ENCODE measurements at places on chromosomes 3 and 15. TPM values are rescaled to one million over a fixed set of nuclear protein-coding genes. Genes with fewer than 3 reads are reported as not detected.

DNA sequence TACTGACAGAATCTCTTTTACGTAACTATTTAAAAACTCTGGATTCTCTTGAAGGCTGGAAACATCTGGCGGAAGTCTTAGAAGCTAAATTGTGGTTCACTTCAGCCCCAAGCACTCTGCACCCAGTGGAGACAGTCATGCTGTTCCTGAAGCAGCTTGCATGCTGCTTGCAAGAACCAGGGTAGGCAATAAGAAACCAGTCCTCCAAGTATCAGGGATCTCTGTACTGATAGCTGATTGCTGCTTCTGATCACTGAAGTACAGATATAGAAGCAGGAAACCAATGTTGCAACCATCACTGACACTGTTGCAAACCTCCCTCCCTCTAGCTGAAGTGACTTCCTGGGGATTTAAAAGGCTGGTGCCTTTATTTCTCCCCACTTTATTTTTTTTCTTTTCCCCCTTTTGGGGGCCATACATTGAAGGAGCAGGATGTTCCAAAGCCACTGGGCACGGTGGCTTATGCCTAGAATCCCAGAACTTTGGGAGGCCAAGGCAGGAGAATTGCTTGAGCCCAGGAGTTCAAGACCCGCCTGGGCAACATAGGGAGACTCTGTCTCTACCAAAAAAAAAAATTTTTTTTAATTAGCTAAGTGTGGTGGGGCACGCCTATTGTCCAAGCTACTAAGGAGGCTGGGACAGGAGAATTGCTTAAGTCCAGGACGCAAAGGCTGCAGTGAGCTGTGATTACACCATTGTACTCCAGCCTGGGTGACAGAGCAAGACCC lies 15.3 kb downstream of the SPCS1 start:
- peaks cover 14% of the 10 kb centered on the region for H3K36me3 ChIP-seq
- DNase-seq, result peak; percentile 53
- peak overlapping the region; percentile 75 for H3K27ac ChIP-seq
- peak overlapping the region; percentile 6 for H3K4me3 ChIP-seq
- no peaks in the 10 kb centered on the region for H3K27me3 ChIP-seq

GNAT1 gene
- not detected for total RNA-seq

GRCh38 chr3:135050536-135050935 lies 255.5 kb downstream of the EPHB1 start:
- H3K27me3 ChIP-seq, result no peaks in the 10 kb centered on the region
- H3K4me1 ChIP-seq, result no peaks in the 10 kb centered on the region
- no peak for DNase-seq
- H3K4me3 ChIP-seq, result no peak overlapping the region

CCR8 gene
- total RNA-seq, result 0.55 TPM

- DNase-seq, result no peak
- no peak overlapping the region for H3K27ac ChIP-seq
- H3K27me3 ChIP-seq, result no peaks in the 10 kb centered on the region
- no peaks in the 10 kb centered on the region for H3K36me3 ChIP-seq
These were observed 15.7 kb downstream of the C3orf18 start for GRCh38 chr3:50551681-50552435.
